Peyer's patch (tissue), 4 donors: ENCODE measurements at places on chromosomes 5 and 9. TPM values are rescaled to one million over a fixed set of nuclear protein-coding genes. Genes with fewer than 3 reads are reported as not detected.

DNA sequence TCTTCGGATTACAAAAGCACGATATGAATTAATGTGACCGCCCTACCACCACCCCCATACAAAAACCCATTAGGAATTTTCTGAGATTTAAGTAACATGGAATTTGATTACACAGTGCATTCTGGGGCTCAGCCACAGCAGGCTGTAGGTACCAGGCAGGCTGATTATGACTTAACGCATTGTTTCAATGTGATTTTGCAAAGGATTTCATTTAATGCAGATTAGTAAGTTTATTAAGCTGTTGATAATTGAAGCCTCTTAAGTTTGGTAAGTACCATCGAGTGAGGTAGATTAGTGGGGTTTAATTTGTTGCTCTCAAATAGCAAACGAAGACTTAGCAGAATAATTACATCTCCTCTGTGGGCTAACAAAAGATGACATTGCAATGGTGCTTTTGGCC, 240.1 kb downstream of the TRPM3 start:
- no peaks in the 10 kb centered on the region for H3K4me1 ChIP-seq
- H3K36me3 ChIP-seq = no peaks in the 10 kb centered on the region
- H3K4me3 ChIP-seq = no peak overlapping the region
- H3K27me3 ChIP-seq = no peaks in the 10 kb centered on the region
- H3K27ac ChIP-seq = no peak overlapping the region
- no peak for DNase-seq

DNA sequence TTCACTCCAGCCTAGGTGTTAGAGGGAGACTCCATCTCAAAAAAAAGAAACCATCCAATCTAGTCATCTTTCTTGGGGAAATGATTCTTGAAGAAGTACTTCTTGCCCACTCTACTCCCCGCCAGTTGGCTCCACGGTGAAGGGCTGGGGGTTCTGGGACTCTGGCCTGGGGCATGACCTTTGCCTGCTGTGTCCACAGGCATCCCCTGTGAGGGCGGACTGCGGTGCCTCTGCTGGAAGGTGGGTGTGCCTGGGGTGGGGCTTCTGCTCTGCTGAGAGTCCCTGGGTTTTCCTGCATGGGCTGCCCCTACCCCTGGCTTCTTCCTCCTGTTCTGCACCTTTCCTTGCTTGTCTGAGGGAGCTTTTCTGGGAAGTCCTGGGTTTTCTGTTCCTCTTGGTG, 3.5 kb downstream of the TBC1D13 start:
- DNase-seq = no peak
- H3K36me3 ChIP-seq = peaks cover 51% of the 10 kb centered on the region
- no peak overlapping the region for H3K27ac ChIP-seq
- H3K27me3 ChIP-seq = no peaks in the 10 kb centered on the region
- H3K4me1 ChIP-seq = no peaks in the 10 kb centered on the region
- H3K4me3 ChIP-seq = no peak overlapping the region

- no peak overlapping the region for H3K4me3 ChIP-seq
- no peaks in the 10 kb centered on the region for H3K4me1 ChIP-seq
- DNase-seq = no peak
- H3K27me3 ChIP-seq = no peaks in the 10 kb centered on the region
These were observed 262.9 kb upstream of the PTPRD start for GRCh38 chr9:10875752-10876151.

- no peak overlapping the region for H3K4me3 ChIP-seq
- no peak for DNase-seq
- no peaks in the 10 kb centered on the region for H3K36me3 ChIP-seq
- H3K27ac ChIP-seq = no peak overlapping the region
- H3K4me1 ChIP-seq = no peaks in the 10 kb centered on the region
These were observed 25.7 kb downstream of the SLC1A1 start for GRCh38 chr9:4515958-4516375.

DNA sequence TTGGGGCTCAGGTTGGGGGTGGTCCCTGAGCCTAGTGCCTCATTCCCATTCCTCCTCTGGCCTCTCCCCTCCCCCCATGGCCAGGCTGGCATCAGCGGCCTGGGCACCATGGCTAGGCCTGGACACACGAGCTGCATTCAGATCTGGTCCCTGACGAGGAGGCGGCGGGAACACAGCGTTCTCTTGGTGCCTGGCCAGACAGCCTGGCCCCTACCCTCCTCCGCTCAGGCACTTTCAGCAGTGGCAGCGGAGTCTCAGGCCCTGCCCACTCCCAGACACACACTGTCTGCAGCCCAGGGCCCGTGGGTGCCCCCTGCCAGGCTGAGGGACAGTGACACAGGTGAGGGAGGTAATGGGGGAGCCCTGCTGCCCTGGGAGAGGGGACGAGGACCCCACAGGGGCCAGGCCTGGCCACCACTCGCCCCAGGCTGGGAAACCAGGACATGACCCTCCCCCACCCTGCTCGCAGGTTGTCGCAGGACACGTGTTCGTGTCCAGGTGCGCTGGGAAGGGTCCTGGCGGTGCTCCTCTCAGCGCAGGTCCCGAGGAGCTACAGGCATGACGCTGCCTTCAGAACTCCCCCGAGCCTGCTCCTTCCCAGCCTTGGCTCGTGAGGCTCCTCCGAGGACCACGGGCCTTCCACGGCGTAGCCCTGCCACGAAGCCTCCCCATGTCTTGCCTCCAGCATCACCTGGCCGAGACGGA, 19.9 kb upstream of the UBAC1 start:
- H3K27me3 ChIP-seq = no peaks in the 10 kb centered on the region
- no peak overlapping the region for H3K27ac ChIP-seq
- H3K4me3 ChIP-seq = no peak overlapping the region
- DNase-seq = no peak

DNA sequence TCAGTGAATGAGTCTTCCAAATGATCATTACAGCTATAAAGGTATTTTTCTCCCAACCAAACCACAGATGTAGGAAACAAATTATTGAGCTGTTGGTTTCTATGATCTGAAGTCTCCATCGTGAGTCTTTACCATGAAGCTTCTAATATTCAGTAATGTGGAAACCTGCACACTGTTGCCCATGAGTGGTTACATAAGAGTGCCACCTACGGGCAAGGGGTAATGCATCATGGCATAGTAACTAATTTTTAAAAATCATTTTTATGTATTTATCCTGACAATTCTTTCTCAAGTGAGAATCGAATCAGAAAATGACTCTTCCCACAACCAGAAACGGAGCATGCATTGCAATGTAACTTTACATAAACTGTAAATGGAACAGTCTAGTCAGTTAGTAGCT, 282.5 kb upstream of the SMARCA2 start:
- H3K36me3 ChIP-seq = no peaks in the 10 kb centered on the region
- no peaks in the 10 kb centered on the region for H3K27me3 ChIP-seq
- no peak overlapping the region for H3K27ac ChIP-seq

- H3K36me3 ChIP-seq = no peaks in the 10 kb centered on the region
- no peak for DNase-seq
- no peak overlapping the region for H3K4me3 ChIP-seq
These were observed 29.6 kb upstream of the KCNMB1 start for GRCh38 chr5:170418736-170419135.

- no peaks in the 10 kb centered on the region for H3K4me1 ChIP-seq
- DNase-seq = no peak
- H3K36me3 ChIP-seq = no peaks in the 10 kb centered on the region
- no peak overlapping the region for H3K27ac ChIP-seq
- no peak overlapping the region for H3K4me3 ChIP-seq
- H3K27me3 ChIP-seq = no peaks in the 10 kb centered on the region
These were observed 49.1 kb downstream of the ERAP1 start for GRCh38 chr5:96758621-96759020.

DNA sequence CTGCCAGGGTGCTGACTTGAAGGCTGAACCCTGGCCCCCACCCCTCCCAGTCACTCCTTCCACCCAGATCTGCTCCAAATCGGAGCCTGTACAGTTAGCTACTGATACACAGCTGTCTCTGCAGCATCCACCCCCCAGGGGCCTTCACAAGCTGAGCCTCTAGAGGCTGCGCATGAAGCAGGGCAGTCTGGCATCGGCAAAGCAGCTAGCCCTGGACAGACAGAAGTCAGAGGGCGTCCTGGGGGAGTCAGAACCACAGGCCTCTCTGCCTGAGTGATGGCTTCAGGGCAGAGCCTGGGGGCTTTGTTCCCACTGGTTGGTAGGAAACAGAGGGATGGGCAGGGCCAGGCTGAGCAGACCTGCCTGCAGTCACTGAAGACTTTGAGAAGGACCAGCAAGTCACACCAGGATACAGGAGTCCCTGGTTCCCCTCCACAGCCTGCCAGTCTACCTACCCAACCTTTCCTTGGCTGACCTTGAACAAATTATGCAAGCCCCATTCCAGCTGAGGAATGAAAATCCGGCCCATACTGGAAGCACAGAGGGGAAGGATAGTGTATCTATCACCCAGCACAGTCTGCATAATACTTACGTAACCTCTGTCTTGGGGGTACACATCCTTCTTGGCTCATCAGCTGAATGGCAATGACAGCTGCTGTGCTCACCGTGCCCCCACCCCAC, 8.8 kb downstream of the VDAC1 start:
- H3K27ac ChIP-seq = no peak overlapping the region
- no peak overlapping the region for H3K4me3 ChIP-seq
- no peak for DNase-seq
- H3K4me1 ChIP-seq = peaks cover 69% of the 10 kb centered on the region
- H3K27me3 ChIP-seq = no peaks in the 10 kb centered on the region
- peaks cover 9% of the 10 kb centered on the region for H3K36me3 ChIP-seq

DNA sequence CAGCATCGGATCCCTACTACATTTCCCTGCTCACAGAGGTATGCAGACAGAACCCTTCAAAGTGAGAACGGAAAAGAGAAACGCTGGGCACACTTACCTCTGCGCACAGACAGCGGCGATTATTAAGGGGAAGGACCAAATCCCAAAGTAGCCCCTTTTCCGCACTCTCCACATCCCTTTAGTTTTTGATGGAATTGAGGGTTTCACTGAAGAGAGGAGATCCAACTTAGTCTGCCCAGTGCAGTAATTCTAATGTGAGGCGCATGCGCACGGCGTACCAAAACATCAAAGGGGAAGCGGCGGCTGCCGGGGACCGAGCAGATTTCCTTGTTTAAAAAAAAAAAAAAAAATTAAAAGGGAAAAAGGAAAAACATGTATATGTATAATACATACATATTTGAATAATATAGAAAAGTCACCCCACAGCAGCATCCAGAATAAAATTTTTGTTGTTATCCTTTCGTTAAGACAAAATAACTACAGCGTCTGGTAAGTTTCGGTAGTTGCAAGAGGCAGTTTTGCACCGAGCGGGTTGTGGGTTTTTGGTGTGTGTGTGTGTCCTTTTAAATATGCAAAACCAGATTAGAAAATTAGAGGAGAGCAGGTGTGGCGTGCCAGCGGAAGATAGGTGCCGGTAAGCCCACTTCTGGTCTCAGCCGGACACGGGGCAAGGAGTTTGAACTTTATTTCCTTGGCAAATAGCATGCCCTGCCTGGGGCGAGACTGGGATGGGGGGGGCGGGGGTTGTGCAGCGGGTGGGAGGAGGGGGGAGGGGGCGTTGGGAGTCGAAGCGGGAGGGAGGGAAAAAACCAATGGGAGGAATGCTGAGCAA, at the start of gene GABRB2:
TSS of gene GABRB2 (minus strand) at position 256 of the 832 bp plus-strand sequence. CDS start at position 174, 82 bp downstream.
- peaks cover 16% of the 10 kb centered on the region for H3K4me1 ChIP-seq
- DNase-seq = no peak
- H3K4me3 ChIP-seq = peak within 1 kb of the TSS; percentile 18

DNA sequence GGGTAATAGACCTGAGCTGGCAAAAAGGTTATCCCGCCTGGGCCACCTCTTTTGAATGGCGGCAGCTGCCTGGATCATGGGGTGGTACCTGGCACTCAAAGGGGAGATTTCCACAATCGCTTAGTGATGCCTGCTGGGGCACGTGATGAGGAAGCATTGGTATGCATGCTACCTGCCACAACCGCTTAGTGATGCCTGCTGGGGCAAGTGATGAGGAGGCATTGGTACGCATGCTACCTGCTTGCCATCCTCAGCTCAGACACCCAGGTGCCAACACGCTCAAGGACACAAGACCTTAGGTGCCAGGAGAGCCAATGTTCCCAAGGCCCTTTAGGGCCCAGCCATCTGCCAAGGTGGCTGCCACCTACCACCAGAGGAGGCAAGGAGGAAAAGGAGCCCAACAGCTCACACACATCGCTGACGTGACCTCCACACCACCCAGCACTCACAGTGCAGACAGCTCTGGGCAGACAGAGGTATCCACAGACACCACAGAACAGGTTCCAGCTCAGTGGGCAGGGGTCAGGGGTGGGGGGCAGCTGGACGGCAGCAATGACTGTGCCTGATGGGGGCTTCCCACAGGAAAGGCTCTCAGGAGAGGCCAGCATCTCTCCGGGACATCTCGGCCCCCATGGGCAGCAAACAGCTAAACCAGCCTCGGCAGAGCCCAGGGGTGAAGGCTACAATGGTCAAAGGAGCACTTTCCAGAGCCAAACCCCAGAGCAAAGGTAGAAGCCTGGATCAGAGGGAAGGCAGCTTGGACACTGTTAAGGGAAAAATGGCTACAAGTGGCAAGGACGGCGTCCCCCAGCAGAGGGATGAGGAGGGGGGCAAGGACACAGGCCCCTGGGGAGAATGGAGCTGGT, 43.0 kb upstream of the SARDH start:
- peaks cover 72% of the 10 kb centered on the region for H3K36me3 ChIP-seq
- H3K27me3 ChIP-seq = no peaks in the 10 kb centered on the region
- H3K4me3 ChIP-seq = no peak overlapping the region
- H3K4me1 ChIP-seq = no peaks in the 10 kb centered on the region
- H3K27ac ChIP-seq = no peak overlapping the region

- peak overlapping the region; percentile 6 for H3K4me3 ChIP-seq
- H3K27me3 ChIP-seq = no peaks in the 10 kb centered on the region
- H3K4me1 ChIP-seq = no peaks in the 10 kb centered on the region
- DNase-seq = no peak
- H3K27ac ChIP-seq = peak overlapping the region; percentile 71
These were observed 16.9 kb downstream of the PCSK5 start for GRCh38 chr9:75907329-75907728.

GRCh38 chr5:50878470-50878869, 212.0 kb downstream of the PARP8 start:
- DNase-seq = no peak
- no peaks in the 10 kb centered on the region for H3K27me3 ChIP-seq
- no peak overlapping the region for H3K4me3 ChIP-seq
- H3K4me1 ChIP-seq = no peaks in the 10 kb centered on the region

DNA sequence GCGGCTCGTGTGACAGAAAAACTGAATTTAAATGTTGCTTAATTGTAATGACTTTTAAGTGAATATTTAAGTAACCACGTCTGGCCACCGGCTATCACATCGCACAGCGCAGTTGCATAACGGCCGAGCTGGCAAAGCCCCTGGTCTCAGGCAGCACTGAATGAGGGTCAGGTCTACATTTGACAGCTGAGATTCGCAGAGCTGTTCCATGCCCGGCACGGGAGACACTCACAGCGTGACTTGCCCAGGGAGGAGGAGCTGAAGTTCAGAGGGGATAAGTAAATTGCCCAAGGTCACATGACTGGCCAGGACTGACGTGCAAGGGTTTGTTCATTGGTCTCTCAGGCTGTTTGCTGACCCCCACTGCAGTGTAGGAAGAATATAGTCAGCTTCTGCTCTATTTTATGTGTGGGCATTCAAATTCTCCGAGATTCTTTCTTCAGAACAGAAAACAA, 17.4 kb upstream of the COL5A1 start:
- no peak overlapping the region for H3K4me3 ChIP-seq
- no peak overlapping the region for H3K27ac ChIP-seq
- peak; percentile 34 for DNase-seq
- no peaks in the 10 kb centered on the region for H3K4me1 ChIP-seq
- H3K36me3 ChIP-seq = no peaks in the 10 kb centered on the region

Gene CORO2A
- 98.6 TPM for total RNA-seq

Gene CYLC2
- not detected for total RNA-seq

Gene C5orf58
- not detected for total RNA-seq

Gene PCDHGB3
- total RNA-seq = 1.6 TPM

Gene TMEM252
- 55.3 TPM for total RNA-seq

Gene PCDHB1
- total RNA-seq = not detected

Gene CNTNAP3B
- 6.8 TPM for total RNA-seq

Gene HEMGN
- not detected for total RNA-seq

Gene PTGER4
- total RNA-seq = 47.9 TPM
